ENCODE measurements at places on chromosomes 11 and 22.

GRCh38 chr11:68362801-68363379 lies 50.5 kb downstream of the LRP5 start:
- DNase-seq = no peak

- DNase-seq = no peak
Measured at GRCh38 chr11:44606472-44606871, 41.0 kb downstream of the CD82 start.

GRCh38 chr11:65976216-65977176 lies 15.0 kb downstream of the SART1 start:
- DNase-seq = no peak

- no peak for DNase-seq
Measured at GRCh38 chr11:74442636-74443035, 24.7 kb downstream of the KCNE3 start.

DNA sequence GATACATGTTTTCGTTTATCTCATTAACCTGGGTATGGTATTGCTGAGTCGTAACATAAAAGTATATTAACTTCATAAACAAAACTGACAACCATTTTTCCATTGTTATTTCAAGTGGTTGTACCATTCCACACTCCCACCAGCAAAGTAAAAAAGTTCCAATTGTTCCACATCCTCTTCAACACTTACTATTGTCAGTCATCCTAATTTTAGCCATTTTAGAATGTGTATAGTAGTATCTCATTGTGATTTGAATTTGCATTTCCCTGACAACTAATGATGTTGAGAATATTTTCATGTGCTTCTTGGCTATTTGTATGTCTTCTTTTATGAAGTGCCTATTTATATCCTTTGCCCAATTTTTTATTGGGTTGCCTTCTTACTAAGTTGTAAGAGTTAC lies 10.5 kb upstream of the CD3E start:
- DNase-seq = no peak

GRCh38 chr11:86515297-86516094 lies 140.8 kb downstream of the CCDC81 start:
- DNase-seq = peak; percentile 78

DNA sequence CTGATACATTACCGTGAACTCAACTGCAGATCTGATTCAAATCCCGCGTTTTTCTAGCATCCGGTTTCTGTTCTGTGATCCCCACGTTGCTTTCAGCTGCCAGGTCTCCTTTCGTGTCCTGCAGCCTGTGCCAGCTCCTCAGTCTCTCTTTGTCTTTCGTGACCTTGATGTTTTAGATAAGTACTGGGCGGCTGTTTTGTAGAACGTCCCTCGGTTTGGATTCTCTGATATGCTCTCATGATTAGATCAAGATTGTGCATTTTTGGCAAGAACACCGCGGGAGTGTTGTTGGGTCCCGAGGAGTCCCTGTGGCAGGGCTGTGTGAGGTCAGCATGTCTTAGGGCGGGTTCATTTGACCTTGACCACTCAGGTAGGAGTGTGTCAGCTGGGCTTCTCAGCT lies 38.6 kb downstream of the KCNQ1 start:
- no peak for DNase-seq

- DNase-seq = peak; percentile 78
Measured at GRCh38 chr22:20080776-20081654, 974 bp downstream of the DGCR8 start.

- no peak for DNase-seq
Measured at GRCh38 chr11:77332259-77332658, 30.8 kb upstream of the GDPD4 start.

- no peak for DNase-seq
Measured at GRCh38 chr11:125418396-125418795, 77.7 kb downstream of the FEZ1 start.

DNA sequence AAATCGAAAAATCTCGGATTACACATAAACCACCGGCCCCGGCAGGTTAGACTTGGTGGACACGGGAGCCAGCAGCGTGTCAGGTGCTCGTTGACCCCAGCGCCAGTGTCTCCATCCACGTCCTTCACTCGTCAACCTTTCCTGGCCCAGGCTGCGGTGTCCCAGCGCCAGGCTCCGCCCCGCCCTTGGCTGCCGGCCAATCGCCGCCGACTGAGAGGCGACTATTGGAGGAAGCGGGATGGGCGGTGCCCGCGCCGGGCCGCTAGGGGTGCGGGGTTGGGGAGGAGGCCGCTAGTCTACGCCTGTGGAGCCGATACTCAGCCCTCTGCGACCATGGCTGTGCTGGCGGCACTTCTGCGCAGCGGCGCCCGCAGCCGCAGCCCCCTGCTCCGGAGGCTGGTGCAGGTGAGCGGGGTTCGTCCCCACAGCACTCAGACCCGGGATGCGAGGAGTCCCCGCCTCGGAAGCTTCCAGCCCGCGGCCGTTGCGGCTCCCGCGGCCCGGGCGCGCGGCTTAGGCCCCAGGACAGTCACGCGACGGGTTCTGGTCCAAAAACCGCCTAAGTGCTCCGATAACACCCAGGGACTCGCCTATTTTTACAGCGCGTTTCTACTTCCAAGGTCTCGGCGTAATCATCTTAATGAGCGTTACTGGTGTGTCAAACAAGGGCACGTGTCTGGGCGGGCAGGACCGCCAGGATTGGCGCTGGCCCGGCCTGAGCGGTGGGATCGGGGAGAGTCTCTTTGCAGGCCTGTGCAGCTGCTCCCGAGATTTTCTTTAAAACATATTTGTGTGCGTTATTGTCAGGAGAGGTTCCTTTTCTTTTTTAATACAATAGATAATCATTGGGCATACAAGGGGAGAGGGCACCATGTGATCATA lies at the start of gene ACAT1:
Gene ACAT1, plus strand, starts transcription at position 294 of the 882 bp plus-strand sequence. Its CDS starts 40 bp downstream, at position 334.
- peak; percentile 97 for DNase-seq
